ENCODE measurements at places on chromosomes 7 and 10.

DNA sequence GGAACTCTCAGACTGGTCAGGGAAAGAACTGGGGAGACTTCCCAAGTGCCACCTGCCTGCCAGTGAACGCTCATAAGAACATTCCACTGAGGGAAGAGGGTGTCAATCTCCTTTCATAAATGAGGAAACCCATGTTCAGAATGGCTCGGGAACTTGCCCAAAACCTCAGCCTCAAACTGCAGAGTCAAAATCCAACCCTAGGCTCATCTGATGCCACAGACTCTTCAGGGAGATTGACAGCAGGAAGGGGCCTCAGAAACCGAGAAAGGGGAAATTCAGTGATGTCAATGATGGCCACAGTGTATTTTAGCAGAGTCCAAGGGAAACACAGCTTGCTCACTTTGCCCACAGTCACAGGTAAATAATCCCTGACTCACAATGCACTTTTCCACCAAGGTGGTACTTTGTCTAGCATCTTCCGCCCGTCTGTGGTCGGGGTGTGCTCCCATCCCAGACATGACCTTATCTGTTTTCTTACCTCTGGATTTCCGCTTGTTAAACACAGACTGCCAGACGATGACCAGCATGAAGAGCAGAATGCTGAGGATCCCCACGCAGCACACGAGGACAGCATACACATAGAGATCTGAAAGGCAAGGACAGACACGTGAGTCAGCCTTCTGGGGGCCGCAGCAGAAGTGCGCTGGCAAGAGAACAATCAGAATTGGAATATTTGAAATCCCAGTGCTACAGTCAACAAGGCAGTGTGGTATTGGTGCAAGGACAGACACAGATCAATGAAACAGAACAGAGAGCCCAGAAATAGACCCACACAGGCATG lies 38.4 kb downstream of the VSTM4 start:
- H3K27me3 ChIP-seq, result peaks cover 27% of the 10 kb centered on the region
- no peak for DNase-seq
- no peak overlapping the region for H3K4me3 ChIP-seq
- H3K4me1 ChIP-seq, result peaks cover 9% of the 10 kb centered on the region

GRCh38 chr7:134355927-134356326 lies 39.2 kb upstream of the SLC35B4 start:
- DNase-seq, result no peak
- H3K27ac ChIP-seq, result no peak overlapping the region
- no peaks in the 10 kb centered on the region for H3K36me3 ChIP-seq
- peaks cover 23% of the 10 kb centered on the region for H3K27me3 ChIP-seq

GRCh38 chr10:44651834-44652233 lies 259.3 kb upstream of the TMEM72 start:
- DNase-seq, result no peak
- H3K27ac ChIP-seq, result no peak overlapping the region
- no peak overlapping the region for H3K4me3 ChIP-seq
- H3K4me1 ChIP-seq, result peaks cover 39% of the 10 kb centered on the region

DNA sequence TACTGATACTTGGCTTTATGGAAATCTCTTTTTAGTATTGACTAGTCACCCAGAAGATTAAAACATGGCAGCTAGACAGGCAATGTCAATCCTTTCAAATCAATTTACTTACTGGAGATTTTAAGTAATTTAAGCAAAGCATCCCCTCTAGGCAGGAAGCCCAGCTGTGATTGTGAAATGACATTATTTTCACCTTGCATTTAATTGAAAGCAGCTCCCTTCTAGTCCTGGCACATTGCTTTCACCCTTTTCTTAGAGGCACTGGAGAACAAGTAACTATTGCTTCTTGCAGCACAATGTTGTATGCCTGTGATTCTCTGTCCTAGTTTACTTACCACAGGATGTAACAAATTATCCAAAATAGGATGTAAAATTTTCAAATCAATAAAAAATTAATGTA lies 13.3 kb downstream of the ST7 start:
- peaks cover 5% of the 10 kb centered on the region for H3K36me3 ChIP-seq
- no peak overlapping the region for H3K27ac ChIP-seq
- no peaks in the 10 kb centered on the region for H3K27me3 ChIP-seq

DNA sequence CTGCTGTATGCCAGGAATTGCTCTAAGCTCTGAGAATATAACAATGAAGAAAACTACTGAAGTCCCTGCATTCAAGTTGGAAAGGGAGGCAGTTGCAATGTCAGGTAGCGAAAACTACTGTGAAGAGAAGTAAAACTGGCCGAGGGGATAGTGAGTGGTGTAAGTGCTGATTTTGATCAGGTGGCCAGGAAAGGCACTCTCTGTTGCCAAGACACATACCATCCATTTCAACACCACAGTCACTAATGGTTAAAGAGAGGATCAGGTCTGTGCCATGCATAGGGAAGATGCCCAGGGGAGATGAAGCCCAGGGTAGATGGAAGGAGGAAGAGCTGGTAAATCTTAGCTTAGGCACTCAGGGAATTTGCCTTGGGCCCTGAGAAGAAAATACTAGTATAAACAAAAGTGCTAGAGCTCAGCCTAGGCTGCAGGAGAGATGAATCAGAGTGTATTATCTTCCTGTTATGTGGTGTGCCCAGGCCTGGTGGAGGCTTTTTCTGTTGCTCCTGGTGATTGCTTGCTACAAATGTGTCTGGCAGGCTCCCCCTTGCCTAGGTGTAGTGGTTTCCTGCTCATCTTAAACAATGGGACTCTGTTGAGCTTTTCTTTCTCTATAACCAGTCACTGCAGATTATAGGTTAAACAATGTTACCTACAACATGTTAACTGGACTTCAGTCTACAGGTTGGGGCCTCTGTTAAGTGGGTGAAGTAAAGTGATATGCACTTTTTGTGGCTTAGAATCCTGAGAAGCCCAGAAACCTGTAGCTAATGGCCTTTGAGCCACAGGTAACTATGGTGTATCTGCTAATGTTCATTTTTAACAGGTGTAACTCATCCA lies 125.5 kb downstream of the LRRC4 start:
- peaks cover 4% of the 10 kb centered on the region for H3K36me3 ChIP-seq
- H3K4me3 ChIP-seq, result no peak overlapping the region
- H3K27me3 ChIP-seq, result no peaks in the 10 kb centered on the region

GRCh38 chr10:26869528-26869927 lies 8.8 kb upstream of the ABI1 start:
- peaks cover 10% of the 10 kb centered on the region for H3K27me3 ChIP-seq
- H3K4me3 ChIP-seq, result no peak overlapping the region
- no peaks in the 10 kb centered on the region for H3K4me1 ChIP-seq
- H3K36me3 ChIP-seq, result no peaks in the 10 kb centered on the region
- no peak overlapping the region for H3K27ac ChIP-seq
- no peak for DNase-seq

DNA sequence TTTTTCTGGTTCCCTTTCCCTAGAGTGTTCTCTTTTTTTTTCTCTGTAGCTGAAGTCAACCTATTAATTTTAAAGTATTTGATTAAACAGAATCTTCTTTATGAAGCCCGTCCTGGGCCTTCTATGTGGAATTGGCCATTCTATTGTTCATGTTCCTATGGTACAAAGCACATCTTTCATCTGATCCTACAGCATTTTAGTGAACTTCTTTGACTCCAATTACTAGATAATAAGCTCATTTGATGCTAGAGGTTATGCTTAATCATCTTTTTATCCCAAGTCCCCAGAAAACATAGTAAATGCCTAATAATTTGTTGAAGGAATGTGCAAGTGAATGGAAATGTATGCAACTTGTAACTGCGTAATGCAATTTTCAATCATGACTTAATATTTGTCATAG lies 472.0 kb upstream of the KLF6 start:
- no peak overlapping the region for H3K27ac ChIP-seq
- H3K36me3 ChIP-seq, result no peaks in the 10 kb centered on the region
- peaks cover 9% of the 10 kb centered on the region for H3K4me1 ChIP-seq
- DNase-seq, result no peak

DNA sequence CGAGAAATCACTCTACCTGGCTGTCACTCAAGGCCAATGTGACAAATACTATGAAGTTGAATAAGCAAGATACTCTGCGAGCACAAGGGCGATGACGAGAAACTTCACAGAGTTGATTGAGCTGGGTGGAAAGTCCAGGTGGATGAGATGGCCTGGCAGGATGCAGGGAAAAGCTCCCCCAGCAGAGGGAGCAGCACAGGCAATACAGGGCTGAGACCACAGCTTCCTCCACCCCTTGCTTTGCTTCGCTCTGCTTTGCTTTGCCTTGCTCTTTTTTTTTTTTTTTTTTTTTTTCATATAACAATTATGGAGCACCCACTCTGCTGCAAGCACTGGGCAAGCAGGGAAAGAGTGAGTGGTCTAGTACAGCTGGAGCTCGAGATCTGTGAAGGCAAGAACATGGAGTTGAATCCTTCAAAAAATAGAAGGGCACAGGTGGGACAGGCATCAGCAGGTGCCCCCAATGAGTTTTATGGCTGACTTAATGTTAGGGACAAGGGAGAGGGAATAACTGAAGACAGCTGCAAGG lies 88.3 kb downstream of the CABCOCO1 start:
- H3K36me3 ChIP-seq, result no peaks in the 10 kb centered on the region
- peak; percentile 36 for DNase-seq
- peak overlapping the region; percentile 83 for H3K27ac ChIP-seq
- no peak overlapping the region for H3K4me3 ChIP-seq
- no peaks in the 10 kb centered on the region for H3K27me3 ChIP-seq

DNA sequence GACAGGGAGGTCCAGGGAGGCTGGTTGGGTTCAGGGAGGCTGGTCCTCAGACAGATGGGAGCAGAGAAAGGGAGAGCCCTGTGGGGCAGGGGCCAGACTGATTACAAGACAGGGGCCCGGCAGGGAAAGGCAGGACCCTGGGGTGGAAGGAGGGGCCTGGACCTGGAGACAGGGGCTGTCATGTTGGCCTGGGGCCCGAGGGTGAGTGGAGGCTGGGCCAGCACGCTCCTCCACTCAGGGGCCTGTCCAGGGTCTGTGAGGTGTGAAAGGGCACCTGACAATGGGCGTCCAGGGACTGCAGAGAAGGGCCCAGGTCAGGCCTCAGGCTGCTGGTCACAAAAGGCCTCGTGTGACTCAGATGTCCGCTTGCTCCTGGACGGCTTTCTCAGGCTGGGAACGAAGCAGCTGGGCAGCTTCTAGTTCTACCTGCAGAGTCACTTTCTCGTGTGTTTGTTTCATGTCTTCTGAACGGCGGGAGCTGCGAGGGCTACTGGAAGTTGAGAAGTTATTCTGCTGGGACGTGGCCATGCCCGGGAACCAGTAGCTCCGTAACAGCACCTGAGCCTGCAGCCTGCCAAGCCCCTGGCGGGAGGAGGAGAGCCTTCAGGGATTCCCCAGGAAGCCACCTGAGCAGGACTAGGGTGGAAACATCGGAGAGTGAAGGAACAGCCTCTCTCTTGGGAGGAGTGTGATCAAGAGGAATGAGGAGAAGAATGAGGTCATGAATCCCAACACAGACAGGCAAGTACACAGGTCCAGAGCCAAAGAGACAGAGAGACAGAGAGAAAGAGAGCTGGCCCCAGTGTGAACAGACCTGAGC lies 65.8 kb downstream of the KLF6 start:
- H3K4me1 ChIP-seq, result peaks cover 10% of the 10 kb centered on the region
- no peak overlapping the region for H3K27ac ChIP-seq
- DNase-seq, result no peak
- peaks cover 14% of the 10 kb centered on the region for H3K27me3 ChIP-seq
- no peak overlapping the region for H3K4me3 ChIP-seq

DNA sequence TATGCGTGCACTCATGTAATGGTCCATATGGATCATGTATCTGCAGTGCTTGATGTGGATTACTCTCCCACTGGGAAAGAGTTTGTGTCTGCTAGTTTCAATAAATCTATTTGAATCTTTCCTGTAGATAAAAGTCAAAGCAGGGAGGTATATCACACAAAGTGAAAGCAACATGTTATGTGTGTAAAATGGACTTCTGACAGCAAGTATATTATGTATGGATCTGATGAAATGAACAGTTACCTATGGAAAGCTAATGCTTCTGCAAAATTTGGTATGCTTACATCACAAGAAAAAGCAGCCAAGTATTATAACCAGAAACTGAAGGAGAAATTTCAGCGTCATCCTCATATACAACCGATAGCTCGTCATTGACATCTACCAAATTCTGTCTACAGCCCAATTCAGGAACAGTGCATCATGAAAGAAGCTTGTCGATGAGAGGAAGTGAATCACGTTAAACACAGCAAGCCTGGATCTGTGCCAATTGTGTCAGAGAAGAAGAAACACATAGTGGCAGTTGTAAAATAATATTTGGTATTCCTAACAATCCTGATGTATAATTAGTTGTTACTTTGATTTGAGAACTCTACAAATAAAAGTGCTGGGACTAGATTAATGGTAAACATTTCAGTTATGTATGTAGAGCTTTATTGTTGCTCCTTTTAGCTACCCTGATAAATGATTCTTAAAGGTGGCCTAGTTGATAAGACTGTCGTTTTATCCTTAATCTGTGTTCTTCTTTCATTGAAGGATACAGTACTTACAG lies 14.2 kb upstream of the SYPL1 start:
- no peak for DNase-seq
- no peaks in the 10 kb centered on the region for H3K36me3 ChIP-seq
- no peak overlapping the region for H3K27ac ChIP-seq
- peaks cover 17% of the 10 kb centered on the region for H3K4me1 ChIP-seq
- H3K27me3 ChIP-seq, result peaks cover 6% of the 10 kb centered on the region

GRCh38 chr7:27111042-27111750 lies 8.7 kb upstream of the HOXA2 start:
- no peak for DNase-seq
- peak overlapping the region; percentile 100 for H3K27ac ChIP-seq
- H3K27me3 ChIP-seq, result peaks cover 4% of the 10 kb centered on the region
- H3K36me3 ChIP-seq, result peaks cover 49% of the 10 kb centered on the region
- peak overlapping the region; percentile 99 for H3K4me3 ChIP-seq

GRCh38 chr10:82661701-82662100 lies 786.7 kb downstream of the NRG3 start:
- DNase-seq, result no peak
- H3K36me3 ChIP-seq, result no peaks in the 10 kb centered on the region
- no peaks in the 10 kb centered on the region for H3K27me3 ChIP-seq
- H3K27ac ChIP-seq, result no peak overlapping the region

DNA sequence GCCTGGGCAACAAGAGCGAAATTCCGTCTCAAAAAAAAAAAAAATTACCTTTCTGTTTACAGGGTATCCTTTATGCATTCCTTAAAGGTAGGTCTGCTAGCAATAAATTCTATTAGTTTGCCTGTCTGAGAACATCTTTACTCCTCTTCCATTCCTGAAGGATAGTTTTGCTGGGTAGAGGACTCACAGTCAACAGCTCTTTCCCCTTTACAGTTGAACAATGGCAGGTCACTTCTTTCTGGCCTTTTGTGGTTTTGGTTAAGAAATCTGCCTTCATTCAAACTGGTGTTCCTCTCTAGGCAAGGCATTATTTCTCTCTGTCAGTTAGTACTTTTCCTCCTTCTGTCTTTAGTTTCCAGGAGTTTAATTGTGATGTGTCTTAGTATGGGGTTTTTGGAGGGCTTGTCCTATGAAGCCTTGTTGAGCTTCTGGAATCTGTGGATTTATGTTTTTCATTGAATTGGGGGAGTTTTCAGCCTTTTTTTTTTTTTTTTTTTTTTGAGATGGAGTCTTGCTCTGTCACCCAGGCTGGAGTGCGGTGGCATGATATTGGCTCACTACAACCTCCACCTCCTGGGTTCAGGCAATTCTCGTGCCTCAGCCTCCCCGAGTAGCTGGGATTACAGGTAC lies 4.8 kb upstream of the DNAAF5 start:
- no peak overlapping the region for H3K4me3 ChIP-seq
- peaks cover 13% of the 10 kb centered on the region for H3K4me1 ChIP-seq
- peaks cover 6% of the 10 kb centered on the region for H3K27me3 ChIP-seq
- no peak overlapping the region for H3K27ac ChIP-seq
